Lower leg skin (tissue), 4 donors: ENCODE measurements at places on chromosomes 16 and 17. TPM values are rescaled to one million over a fixed set of nuclear protein-coding genes. Genes with fewer than 3 reads are reported as not detected.

Gene CFAP119
- total RNA-seq: 4.1 TPM

Gene SLC2A4
- total RNA-seq: 4.3 TPM

Gene UBE2O
- total RNA-seq: 29.4 TPM

Gene CACNG1
- not detected for total RNA-seq

Gene G6PC1
- not detected for total RNA-seq

Gene HAS3
- 3.5 TPM for total RNA-seq

Gene CCL4L2
- total RNA-seq: 1.1 TPM

Gene TLE7
- total RNA-seq: not detected

Gene HEATR9
- not detected for total RNA-seq

Gene KRT25
- total RNA-seq: 0.59 TPM

Gene PCGF2
- total RNA-seq: 7.5 TPM

Gene VTN
- total RNA-seq: 0.10 TPM
